ENCODE measurements at places on chromosomes 1 and 21. TPM values are rescaled to one million over a fixed set of nuclear protein-coding genes. Genes with fewer than 3 reads are reported as not detected.

Gene TNFSF4
- 19.7 TPM for total RNA-seq

GRCh38 chr1:244371242-244372141 is 80.2 kb downstream of the ADSS2 start:
- DNase-seq = no peak

Gene GBP7
- total RNA-seq = not detected

DNA sequence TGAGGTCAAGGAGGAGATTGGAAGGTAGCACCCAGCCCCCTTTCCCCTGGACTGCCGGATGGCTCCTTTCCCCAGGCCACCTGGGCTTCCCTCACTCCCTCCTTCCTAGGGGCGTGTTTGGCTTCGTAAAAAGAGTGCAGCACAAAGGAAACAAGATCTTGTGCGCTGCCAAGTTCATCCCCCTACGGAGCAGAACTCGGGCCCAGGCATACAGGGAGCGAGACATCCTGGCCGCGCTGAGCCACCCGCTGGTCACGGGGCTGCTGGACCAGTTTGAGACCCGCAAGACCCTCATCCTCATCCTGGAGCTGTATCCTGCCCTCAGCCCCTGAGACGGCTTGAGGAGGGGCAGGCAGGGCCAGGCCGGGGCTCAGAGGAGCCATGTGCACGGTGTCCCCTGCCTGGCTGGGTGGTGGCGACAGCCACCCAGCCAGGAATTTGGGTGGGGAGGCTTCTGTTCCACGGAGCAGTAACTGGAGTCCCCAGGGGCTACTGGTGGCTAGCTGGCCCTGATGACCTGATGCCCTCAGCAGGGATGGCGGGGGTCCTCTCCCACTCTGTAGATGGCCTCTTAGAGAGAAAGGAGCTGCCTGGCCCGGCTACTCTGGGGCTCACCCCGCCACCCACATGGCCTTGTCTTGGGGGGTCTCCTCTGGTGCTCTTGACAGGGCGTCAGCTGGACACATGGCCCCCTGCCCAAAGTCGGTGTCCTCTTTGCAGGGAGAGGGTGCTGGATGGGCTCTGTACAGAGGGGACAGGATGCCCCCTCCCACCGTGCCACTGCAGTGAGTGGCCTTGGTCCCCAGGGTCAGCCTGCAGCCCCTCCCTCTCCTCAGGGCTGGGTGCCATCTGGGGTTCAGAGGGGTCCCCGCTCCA is 39.5 kb downstream of the TRIM11 start:
- DNase-seq = no peak

DNA sequence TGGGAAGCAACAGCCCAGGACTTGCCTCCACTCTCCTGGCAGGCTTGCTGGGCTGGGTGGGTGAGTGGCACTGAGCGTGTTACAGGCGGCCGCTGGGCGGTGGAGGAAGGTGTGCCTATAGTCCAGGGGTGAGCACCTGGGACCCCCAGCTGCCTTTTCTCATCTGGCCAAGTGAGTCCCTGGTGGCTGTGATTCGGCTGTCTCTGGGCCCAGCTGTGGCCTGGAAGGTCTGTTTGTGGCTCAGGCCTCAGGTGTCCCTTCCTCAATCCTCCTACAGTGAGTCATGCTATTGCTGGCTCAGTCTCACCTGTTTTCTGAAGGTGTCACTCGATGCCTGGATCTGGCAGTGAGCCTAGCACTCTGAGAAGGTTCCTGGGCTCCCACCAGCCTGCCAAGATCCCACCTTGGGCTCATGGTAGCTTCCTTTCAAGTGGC is 564.2 kb downstream of the PTPRU start:
- no peak for DNase-seq

Gene LCE1E
- not detected for total RNA-seq

- no peak for DNase-seq
These were observed 473.0 kb upstream of the VAMP3 start for GRCh38 chr1:7298145-7298544.

GRCh38 chr1:156669794-156670193 is 7.4 kb downstream of the NES start:
- no peak for DNase-seq

Gene RNF186
- total RNA-seq = not detected

DNA sequence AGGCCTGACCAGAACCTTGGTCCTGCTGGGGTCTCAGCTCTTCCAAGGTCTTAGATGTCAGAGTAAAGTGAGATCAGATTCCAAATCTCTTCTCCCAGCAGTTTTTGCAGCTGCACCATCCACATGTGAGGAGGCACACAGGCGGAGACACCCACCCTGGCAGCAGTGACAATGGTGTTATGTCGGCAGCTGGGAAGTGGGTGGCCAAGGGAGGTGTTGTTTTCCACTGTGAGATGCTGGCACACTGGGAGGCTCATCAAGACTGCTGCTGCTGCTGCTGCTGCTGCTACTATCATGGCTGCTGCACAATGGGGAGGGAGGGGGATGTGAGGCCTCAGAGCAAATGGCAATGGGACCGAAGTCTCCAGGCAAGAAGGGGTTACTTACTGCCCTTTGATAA is 23.6 kb downstream of the CAMK2N1 start:
- no peak for DNase-seq

DNA sequence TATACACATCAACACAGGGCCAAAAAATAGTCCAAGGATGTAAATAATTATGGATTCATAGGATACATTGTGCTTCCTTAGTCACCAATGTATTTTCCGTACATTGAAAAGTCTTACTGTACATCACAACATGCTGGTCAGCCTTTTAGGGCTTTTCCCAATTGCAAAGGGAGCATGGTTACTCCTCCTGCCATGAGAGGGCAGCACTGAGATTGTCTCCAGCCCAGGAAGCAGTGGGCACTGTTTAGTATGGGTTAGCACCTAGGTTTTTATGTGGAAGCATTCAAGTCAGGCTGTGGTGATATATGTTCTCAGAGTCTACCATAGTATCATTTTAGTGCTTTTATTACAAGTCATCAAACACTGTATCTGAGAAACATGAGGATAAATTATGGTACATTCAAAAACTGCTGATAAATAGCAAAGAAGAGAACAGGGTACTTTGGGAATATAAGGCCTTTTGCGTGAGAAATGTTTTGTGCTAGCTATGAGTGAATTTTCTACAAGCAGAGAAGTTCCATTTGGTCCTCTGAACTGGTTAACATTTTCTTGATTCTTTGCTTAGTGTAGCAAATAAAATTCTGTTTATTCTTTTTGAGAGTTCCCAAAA is 34.0 kb downstream of the ST6GALNAC5 start:
- DNase-seq = peak; percentile 58
